ENCODE measurements at places on chromosomes 6 and 20.

DNA sequence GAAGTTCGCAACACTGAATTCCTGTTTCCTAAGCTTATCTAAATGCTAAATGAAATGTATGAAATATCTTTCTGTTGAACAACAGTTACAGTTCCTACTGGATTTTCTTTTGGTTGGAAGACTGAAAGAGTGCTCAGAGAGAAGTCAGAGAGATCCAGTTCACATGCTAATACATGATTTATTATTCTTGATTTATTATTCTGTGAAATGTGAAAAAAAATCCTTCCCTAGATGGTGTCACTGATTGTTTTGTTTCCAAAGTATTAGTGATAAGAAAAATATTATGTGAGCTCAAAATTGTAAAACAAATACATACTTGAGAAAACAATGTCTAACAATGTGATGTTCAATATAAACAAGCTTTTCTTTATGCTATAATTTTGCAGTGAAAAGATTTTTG lies 42.1 kb downstream of the ADGRG6 start:
- DNase-seq, result no peak

GRCh38 chr6:106977246-106977645 lies 2.7 kb upstream of the CD24 start:
- no peak for DNase-seq

GRCh38 chr6:26430787-26431186 lies 9.5 kb upstream of the BTN3A3 start:
- DNase-seq, result no peak

DNA sequence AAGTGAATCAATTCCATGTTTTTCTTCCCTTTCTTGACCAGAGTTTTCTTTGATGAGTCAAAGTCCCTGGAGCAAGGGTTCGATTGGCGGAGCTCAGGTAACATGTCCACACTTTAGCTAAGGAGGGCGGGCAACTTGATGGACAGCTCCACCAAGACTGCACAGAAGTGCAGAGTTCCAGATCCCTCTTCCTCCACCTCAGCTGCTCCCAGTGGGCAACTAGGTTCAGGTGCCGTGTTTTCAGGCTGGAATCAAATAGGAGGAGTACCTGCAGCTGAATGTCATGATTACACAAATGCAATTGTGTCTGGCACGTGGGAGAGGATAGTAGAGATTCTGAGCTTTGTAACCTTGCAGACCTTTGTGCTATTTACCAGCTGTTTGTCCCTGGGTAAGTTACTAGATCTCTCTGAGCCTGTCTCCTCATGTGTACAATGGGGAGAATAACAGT lies 1.9 kb upstream of the ELMO2 start:
- no peak for DNase-seq

DNA sequence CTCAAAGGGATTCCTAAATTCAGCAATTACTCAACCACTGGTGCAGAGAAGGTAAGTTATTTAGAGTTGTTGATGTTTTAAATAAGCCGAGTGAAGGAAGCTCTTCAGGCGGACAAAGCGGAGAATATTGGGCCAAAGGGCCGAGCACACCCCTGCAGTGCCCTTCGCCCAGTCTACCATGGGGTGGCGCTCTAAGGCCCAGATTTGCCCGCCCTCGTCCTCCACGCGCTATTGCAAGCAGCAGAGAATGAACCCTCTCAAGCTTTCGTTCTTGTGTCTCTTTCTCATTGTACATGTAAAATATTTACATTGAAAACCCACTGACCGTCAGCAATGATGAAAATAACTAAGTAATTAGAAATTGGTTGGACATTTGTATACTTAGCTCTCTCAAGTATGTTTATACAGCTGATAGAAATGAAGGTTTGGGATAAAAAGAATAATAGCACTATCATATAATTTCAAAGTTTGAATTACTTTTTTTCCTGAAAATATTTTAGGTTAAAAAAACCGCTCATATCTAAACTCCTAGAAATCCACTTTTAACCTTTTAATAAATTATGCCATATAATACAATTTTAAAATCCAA lies 195.0 kb upstream of the CEP162 start:
- no peak for DNase-seq

DNA sequence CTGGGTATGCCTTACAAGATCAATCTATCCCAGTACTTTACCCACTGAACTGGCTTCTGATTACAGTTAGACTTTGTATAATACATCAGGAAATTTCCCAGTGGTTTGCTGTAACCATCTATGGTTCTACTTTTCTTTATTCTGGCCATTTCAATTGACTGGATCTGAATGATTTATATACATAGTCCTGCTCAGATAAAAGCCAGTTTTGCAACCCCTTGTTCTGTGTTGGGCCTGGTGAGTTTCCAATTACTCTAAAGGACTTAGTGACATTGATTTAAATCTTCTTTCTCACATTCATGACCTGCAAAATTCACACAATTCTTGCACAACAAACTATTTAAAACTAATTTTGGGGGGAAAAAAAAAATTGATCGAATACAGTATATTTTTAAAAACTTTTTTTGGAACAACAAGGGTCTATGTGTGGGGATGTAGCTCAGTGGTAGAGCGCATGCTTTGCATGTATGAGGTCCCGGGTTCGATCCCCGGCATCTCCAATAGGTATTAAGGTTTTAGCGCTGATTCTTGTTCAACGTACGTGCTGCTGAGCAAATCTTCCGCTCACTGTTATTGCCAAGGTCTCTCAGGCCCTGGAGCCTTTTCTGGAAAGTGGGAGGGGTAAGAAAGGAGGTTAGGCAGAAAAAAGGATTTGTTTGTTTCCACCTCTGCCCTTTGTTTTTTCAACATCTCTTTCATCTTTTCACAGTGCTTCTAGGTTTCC lies 117.5 kb downstream of the GPX5 start:
- no peak for DNase-seq

DNA sequence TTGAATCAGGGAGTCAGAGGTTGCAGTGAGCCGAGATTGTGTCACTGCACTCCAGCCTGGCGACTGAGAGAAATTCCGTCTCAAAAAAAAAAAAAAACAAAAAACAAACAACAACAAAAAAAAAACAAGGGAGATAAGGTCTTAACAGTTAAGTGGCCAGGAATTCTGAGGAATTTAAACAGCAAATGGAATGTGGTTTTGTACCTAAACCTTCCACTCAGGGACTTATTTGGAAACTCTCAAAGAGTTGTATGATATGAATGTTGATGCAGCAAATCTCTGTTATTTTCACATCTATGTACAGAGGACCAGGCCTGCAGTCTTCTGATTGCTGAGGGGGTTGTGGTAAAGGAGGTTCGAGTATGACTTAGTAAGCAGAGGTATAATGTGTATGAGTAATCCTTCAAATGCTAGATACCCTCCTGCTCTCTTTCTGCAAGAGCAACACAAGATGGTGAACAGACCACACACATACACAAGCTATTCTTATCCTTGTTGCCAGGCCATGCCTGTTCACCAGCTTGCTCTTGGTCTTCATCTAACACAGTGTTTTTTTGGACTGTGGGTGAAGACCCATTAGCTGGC lies 174.9 kb upstream of the SCGN start:
- DNase-seq, result no peak

- no peak for DNase-seq
These were observed 360.2 kb downstream of the PREX1 start for GRCh38 chr20:48467622-48468021.

- DNase-seq, result no peak
These were observed 259.6 kb downstream of the FOXC1 start for GRCh38 chr6:1869308-1869707.

DNA sequence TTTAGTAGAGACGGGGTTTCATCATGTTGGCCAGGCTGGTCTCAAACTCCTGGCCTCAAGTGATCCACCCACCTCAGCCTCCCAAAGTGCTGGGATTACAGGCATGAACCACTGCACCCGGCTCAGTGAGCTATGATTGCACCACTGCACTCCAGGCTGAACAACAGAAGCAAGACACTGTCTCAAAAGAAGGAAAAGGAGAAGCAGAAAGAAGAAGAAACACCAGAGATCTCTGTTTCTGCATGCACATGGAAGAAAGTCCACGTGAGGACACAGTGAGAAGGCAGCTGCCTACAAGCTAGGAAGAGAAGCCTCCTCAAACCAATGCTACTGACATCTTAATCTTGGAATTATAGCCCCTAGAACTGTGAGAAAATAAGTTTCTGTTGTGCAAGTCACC lies 16.0 kb downstream of the ECT2L start:
- no peak for DNase-seq

DNA sequence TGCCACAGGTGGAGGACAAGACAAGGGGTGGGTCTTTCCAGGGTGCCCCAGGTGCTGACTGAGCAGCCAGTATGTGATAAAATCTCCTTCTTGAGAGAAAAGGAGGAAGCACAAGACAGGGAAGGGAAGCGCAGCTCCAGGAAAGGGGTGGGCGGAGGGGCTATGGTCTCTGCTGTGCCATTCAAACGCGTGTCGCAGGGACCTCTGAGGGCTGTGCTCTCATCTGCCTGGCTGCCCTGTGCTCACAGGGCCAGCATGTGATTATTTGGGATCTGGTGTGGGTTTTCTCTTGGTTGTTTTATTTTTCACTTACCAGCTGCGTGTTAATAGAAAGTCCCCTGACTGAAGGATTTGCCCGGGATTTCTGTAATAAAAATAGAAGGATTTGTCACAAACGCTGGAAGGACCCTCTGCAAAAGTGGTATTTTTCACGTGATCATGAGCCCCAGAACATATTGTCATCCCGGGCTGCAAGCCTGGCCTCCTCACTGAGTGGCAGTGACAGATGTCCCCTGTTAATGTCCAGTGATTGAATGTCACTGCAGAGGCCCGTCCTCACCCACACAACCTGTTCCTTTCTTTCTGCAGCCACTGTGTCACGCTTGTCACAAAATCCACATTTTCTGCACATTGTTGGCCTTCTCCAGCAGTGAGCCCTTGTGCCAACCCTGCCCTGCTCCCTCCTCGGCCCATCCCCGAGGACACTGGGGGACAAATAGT lies 35.0 kb upstream of the VSX1 start:
- DNase-seq, result no peak

DNA sequence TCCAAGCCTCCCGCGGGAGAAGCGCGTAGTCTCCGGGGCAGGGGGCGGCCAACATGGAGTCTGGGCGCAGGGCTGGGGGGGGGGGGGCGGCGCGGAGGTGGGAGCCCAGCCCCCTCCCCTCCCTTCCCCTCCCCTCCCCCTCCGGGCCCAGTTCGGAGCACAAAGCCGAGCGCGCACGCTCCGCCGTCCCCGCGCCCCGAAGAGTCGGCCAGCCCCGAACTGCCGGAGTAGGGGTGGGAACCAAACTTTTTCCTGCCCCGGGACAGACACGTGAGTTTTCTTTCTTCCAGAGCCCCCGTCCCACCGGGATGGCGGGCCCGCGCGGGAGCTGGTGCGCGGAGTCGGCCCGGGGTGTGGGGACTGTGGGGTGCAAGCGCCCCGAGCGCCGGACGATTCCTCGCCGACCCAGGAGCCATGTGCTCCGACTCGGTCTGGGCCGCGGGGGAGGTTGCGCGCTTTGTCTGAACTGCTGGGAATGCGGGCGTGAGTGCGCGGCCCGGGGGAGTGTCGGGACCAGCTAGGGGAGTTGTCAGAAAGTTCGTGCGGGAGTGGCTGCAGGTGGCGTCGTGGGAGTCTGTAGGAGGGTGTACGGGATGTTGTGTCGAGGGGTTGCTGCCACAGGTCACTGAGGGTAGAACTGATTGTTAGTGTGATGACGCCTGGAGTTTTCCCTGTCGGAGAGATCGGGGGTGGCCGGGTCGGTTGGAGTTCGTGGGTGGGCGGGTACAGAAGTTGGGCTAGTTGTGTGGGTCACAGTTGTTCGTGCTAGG lies 1.2 kb downstream of the TGIF2 start:
- no peak for DNase-seq

- peak; percentile 77 for DNase-seq
These were observed 9.9 kb downstream of the BCL2L1 start for GRCh38 chr20:31712564-31713311.

- DNase-seq, result no peak
These were observed 91.9 kb downstream of the MYLK4 start for GRCh38 chr6:2658788-2659187.

GRCh38 chr6:46637145-46637544 lies 15.5 kb downstream of the CYP39A1 start:
- no peak for DNase-seq

- DNase-seq, result no peak
These were observed 4.5 kb upstream of the SLC22A1 start for GRCh38 chr6:160117137-160117536.

DNA sequence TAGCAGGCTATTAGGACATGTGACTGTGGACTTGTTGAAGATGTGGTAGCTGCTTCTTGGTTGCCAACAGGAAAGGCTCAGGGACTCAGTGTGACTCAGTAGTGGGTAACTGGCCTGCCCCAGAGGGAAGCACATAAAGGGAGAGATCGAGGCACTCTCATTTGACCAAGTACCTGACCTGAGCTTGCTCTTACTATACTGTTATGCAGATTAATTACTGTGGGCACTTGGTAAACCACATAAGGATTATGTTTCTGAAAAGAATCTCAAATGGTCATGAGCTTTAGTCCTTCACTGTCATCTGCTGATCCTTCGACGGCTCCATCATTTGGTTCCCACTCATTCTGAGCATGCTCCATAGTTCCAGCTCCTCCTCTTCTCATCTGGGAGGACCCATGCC lies 48.2 kb upstream of the RPL7L1 start:
- no peak for DNase-seq

- no peak for DNase-seq
These were observed 11.0 kb downstream of the UQCC2 start for GRCh38 chr6:33700391-33701050.

DNA sequence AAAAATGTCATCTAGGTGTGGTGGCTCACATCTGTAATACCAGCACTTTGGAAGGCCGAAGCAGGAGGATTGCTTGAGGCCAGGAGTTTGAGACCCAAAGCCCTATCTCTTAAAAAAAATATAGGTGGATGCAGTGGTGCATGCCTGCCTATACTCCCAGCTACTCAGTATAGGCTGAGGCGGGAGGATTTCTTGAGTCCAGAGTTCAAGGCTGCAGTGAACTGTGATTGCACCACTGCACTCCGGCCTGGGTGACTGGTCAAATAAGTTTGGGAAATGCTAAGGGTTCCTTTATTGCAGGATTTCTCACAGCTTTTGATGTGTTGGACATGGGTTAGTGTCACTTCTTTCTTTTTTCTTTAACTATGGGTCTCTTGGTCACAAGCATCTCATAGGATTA lies 261.3 kb downstream of the PLCB1 start:
- no peak for DNase-seq

GRCh38 chr6:77678048-77678447 lies 25.2 kb downstream of the MEI4 start:
- DNase-seq, result no peak

DNA sequence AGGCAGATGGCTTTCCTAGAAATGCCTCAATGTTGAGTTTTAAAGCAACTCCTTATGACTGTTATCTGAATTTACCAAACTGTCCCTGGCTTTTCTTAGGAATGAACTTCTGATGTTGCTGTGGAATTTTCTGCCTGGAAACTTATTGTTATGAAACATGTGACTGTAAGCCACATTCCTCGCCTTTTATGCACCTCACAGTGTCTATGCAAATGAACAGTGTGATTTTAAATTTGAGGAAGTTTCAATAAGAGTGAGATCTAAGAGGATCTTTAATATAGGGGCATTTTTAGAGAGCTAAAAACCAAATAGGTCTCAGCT lies 2.4 kb upstream of the CCR6 start:
- no peak for DNase-seq

- no peak for DNase-seq
These were observed 16.4 kb downstream of the ZFAND3 start for GRCh38 chr6:37835923-37836322.

- no peak for DNase-seq
These were observed 32.3 kb upstream of the CD83 start for GRCh38 chr6:14085176-14085787.

All from hippocampal formation (tissue), 2 donors.